Stomach (tissue), 19 donors: ENCODE measurements at places on chromosomes 5 and 9.

GRCh38 chr9:121169094-121169601, 32.5 kb downstream of the RAB14 start:
- DNase-seq, result peak; percentile 30

GRCh38 chr5:65172486-65173129, 309.1 kb downstream of the ADAMTS6 start:
- no peak for DNase-seq

- DNase-seq, result no peak
These were observed 142.8 kb downstream of the PDZD2 start for GRCh38 chr5:31781772-31782171.

- peak; percentile 59 for DNase-seq
These were observed 49.9 kb downstream of the USP20 start for GRCh38 chr9:129885018-129885669.

DNA sequence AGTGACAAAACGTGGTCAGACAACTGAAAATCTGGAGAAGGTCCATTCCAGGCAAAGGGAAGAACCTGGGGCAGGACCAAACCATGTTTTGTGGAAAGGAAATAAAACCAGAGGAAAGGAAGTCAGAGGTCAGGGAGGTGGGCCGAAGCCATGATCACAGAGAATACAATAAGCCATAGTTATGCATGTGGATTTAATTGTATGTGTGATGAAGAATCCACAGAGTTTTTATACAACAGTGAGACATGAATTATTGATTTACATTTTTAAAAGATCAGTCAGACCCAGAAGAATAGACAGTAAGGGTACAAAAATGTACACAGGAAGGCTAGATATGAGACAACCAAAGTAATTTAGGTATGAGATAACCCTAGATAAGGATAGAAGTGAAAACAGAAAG, 20.8 kb downstream of the TTC33 start:
- DNase-seq, result peak; percentile 17

- no peak for DNase-seq
These were observed 71.0 kb downstream of the NREP start for GRCh38 chr5:111685969-111686368.

GRCh38 chr5:109455598-109456096, 45.9 kb upstream of the PJA2 start:
- DNase-seq, result no peak

- DNase-seq, result no peak
These were observed 120.6 kb downstream of the PRDM9 start for GRCh38 chr5:23627976-23628375.

DNA sequence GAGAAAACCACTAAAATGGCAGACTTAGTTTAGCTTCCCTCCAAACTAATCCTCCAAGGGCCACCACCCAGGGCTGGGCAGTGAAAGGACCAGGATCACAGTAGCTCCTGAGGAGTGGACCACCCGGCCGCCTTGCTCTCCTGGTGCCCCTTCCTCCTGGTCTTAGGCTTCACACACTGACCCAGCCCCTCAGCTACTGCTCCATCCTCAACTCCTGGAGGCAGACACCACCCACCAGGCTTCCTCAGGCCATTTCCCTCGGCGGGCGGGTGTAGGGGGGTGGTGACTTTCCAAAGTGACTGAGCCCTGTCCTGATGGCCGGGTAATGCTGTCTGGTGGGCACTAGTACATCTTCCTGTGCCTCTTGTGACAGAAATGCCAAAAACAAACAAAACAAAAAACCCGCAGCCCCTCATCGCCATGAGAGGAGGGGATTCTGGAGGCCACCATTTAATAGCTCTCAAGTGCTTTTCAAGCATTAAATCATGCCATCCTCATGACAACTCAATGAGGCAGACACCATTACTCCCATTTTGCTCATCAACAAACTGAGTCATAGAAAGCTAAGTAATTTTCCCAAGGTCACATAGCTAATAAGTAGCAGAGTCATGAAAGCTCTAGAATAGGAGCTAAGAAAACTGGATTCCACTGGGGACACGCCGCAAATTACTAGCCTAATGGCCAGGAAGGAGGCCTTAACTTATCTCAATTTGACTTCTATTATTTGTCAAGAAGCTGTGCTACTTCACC, 91.3 kb upstream of the LRRTM2 start:
- DNase-seq, result no peak

DNA sequence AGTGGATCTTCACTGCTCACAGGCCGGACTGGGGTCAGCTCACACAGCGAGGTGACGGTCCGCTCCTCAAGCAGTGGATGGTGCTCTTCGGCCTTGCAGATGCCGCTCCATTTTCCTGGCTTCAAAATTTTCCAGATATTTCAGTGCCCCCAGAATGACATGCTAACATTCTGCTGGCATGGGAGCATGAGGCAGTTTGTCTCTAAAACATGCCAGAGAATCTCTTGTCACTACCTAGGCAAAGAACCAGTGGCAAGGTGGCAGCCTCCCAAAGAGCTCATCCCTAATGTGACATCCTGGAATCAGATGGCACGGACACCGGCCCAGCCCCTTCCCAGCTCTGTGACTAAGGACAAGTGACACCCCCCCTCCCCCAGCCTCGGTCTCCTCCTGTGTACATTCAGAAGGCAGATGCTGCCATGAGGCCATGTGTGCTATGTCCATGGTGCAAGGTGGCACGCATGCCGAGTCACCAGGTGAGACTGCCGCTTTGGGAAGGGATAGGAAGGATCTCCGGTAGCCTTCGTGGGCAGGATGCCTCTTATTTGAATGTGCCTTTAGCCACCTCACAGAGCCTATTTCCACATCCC, 2.7 kb downstream of the S1PR3 start:
- DNase-seq, result no peak

DNA sequence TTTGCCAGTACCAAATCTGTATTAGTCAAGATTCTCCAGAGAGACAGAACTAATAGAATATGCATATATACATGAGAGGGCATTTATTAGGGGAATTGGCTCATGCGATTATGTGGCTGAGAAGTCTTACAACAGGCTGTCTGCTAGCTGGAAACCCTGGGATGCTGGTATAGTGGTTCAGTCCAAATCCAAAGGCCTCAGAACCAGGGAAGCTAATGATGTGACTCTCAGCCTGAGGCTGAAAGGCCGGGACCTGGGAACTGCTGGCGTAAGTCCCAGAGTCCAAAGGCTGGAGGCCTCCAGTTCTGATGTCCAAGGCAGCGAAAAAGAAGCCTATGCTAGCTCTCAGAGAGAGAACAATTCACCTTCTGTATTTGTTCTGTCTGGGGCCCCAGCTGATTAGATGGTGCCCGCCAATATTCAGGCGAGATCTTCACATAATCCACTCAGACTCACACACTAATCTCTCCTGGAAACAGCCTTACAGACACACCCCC, 84.1 kb downstream of the KIAA1958 start:
- DNase-seq, result peak; percentile 70

- DNase-seq, result no peak
These were observed 13.2 kb downstream of the DIPK1B start for GRCh38 chr9:136725612-136726011.

DNA sequence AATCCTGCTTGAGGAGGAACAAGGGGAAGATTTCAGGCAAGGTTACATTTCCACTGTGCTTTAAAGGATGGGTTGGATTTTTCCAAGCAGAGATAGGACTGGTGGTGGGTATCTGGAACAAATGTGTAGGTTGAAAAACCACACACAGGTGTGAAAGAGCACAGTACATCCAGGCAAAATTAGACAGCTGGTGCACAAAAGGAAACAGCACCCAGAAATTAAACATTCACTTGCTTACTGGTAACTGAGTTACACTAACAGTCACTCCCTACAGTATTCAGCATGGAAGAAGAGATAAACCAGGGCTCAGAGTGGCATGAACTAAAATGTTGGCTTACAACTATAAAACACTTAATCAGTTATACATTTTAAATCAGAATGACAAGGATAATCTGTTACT, 81.5 kb upstream of the RASEF start:
- no peak for DNase-seq

DNA sequence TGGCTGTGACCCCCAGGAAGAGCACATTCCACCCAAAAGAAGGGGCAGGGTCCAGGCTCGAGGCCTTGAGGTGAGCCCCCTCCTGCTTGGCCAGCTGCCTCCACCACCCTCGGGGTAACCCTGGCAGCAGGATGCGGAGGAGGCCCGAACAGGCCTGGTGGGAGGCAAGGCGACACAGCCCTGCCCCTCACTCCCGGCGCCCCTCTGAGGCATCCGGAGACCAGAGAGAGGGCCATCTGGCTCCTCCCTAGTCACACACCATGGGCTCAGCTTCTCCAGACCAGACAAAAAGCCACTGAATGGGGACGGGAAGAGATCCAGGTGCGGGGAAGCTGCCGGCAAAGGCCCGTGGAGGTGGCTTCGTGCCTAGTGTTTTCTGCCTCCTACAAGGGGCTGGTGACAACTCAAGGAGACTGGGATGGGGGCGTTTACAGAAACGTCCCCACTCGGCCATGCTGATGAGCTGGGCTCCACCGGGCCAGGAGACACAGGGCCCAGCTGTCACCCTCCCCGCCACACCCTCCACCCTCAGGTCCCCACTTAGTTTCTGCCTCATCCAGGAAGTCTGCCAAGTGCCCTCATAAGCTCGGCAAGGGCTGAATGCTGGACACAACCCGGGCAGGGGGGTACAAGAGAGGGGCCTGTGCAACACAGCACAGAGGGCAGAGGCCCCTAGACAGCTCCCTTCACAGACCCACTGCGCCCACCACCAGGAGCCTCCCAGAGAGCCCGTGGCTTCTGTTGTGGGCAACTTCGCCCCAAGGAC, 41.9 kb downstream of the NACC2 start:
- DNase-seq, result no peak

DNA sequence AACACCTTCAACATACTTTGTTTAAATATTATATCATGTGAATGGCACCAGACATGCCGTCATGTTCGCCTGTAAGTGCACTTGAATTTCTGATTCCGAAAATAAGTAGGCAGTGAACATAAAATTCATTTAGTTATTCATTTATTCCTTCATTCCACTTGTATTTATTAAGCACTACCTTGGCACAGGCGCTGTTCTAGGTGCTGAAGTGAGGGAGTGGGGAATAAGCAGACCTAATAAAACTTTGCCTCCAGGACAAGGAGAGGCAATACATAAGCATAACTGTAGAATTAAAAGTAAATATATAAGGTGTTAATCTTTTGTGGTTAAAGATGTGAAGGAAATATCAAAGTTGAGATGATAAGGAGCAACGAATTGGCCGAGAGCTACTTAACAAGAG, 297.4 kb downstream of the TENT4A start:
- peak; percentile 50 for DNase-seq

DNA sequence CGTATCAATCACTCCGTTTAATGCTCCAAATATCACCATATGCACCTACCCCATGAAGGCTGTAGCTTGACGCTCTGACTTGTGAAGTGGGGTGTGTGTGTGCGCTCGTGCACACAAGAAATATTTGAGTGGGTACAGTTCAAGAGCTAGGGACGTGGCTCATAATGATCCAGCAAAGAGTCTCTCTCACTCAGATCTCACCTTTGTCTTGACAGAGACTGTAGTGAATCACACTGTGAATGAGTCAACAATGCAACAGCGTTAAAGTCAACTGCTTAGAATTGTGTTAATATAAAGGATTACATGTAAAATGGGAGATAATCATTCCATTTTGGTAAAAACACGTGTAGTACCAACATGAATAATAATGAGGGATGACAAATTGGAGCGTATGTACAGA, 119.4 kb downstream of the MED27 start:
- DNase-seq, result no peak

- peak; percentile 44 for DNase-seq
These were observed 429.0 kb upstream of the ZNF608 start for GRCh38 chr5:125175348-125176004.

- DNase-seq, result no peak
These were observed 7.2 kb upstream of the SPINK4 start for GRCh38 chr9:33232815-33233214.

DNA sequence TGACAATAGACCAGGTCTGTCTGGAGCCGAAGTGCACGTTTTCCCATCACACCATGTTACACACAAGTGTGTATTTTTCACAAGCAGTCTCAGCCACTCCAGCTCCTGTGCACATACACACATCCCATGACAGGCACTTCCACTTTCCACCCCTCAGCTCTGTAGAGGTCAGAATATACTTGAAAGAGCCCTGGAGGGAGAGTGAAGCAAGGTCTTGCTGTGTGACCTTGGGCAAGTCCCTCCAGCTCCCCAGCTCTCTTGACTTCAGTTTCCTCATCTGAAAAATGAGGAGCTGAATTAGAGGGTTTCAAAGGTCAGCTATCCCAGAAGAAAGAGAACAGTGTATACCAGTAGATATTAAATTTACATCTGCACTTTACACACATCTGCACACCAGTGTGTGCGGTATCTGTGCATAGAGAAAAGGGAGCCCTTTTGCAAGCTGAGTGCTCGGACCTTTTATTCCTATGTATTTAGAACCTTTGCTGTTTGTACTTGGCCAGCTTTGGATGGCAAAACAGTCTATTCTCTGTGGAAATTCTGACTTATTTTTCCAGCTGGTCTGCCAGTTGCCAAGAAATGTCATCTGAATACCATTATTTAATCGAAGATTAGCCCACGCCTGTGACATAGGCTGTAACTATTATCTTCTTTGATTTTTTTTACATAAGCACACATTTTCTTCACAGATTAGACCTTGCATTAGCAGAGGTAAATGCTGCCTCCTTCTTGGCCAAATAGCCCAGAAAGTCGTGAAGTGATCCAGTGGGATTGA, 528.0 kb downstream of the BNC2 start:
- DNase-seq, result no peak

GRCh38 chr5:132093271-132093670, 19.7 kb downstream of the CSF2 start:
- DNase-seq, result no peak

GRCh38 chr5:83844449-83845068, 123.9 kb upstream of the HAPLN1 start:
- peak; percentile 43 for DNase-seq

DNA sequence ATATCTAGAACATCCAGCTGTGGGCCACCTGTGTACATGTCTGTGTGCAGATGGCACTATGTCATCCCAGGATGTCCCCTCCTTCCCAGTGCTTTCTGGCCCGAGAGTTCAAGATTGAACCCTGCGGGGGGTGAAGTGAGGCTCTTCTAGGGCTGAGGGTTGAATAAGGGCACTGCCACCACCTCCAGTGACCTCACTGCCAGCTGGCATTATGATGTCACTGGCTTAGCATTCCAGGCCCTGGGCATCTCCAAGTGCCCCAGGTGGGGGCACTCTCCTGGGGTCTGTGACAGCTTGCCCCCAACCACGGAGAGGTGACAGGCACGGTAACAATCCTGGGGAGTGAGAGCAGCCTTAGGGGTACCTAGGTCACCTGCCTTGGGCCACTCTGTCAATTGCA, 27.1 kb downstream of the CXXC5 start:
- no peak for DNase-seq

DNA sequence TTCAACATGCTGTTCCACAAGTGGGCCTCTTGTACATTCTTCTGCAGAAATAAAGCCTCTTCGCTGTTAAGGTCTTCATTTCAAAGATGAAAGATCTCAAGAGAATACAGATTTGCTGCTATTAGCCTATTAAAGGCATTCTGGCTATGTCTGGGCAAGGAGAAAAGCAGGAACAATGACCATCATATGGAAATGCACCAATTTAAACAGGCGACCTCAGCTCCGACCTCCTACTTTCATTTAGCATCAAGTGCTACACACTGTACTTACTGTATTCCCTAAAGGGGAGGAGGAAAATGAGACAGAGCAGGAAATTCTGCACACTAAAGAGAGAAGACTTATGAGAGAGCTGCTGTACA, 64.8 kb downstream of the HABP4 start:
- no peak for DNase-seq

- DNase-seq, result peak; percentile 97
These were observed at the start of gene PRRT1B for GRCh38 chr9:131545003-131545785. Gene PRRT1B (plus strand): TSS chr9:131545523. CDS start chr9:131545616, 93 bp downstream.
